NCI-H2081 treated with DMSO at 0.1 percent for 48 hours (cell line): ENCODE measurements at places on chromosomes 4 and X.

GRCh38 chr4:40225497-40225896, 28.7 kb downstream of the RHOH start:
- DNase-seq = no peak

- DNase-seq = no peak
Observed at GRCh38 chr4:61182915-61183314, 17.2 kb upstream of the ADGRL3 start.

GRCh38 chr4:13982010-13982409, 354.5 kb upstream of the BOD1L1 start:
- no peak for DNase-seq

DNA sequence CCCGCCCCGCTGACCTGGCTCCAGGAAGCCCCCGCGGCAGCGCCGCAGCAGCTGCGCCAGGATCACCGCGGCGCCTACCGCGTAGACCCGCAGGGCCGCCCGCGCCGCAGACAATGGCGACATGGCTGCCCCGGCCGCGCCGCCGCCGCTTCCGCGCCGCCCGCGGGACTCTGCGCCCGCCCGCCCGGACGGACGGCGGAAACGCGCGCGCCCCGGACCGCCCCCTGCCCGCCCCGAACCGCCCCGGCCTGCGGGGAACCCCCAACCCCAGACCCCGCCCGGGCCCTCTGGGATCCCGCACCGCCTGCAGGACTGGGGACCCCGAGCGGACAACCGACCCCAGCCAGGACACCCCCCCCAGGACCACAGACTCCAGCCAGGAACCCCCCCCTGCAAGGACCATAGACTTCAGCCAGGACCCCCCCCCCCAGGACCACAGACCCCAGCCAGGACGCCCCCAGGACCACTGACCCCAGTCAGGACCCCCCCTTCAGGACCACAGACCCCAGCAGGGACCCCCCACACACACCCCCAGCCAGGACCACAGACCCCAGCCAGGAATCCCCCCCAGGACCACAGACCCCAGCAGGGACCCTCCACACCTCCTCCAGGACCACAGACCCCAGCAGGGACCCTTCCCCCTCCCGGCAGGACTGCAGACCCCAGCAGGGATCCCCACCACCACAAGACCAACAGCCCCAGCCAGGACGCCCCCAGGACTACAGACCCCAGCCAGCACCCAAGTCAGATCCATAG, at the start of the genes DHRSX and ZBED1:
TSS of gene DHRSX (minus strand) at position 174 of the 756 bp plus-strand sequence. CDS start at position 123, 51 bp downstream.
TSS of gene ZBED1 (minus strand) at position 174 of the 756 bp plus-strand sequence. CDS start 10,257 bp downstream, outside the sequence.
- no peak for DNase-seq

GRCh38 chrX:46218373-46218772, 326.8 kb downstream of the ZNF674 start:
- DNase-seq = no peak

DNA sequence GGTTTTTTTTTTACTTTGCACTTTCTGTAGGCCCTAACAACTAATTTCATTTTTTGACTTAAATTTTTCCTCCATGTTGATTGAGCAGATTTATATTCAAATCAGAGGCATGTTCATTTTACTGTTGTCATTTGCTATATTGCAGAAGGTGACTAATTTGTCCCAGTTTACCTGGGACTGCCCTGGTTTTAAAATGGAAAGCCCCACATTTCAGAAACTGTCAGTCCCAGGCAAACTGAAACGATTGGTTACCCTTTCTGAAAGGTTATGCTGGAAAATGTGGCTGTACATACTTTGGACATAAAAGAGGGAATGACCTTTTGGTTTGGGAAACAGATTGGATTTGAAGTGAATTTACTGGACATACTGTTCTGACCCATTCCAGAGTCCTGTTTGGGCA, 160.0 kb downstream of the SPCS3 start:
- DNase-seq = no peak

DNA sequence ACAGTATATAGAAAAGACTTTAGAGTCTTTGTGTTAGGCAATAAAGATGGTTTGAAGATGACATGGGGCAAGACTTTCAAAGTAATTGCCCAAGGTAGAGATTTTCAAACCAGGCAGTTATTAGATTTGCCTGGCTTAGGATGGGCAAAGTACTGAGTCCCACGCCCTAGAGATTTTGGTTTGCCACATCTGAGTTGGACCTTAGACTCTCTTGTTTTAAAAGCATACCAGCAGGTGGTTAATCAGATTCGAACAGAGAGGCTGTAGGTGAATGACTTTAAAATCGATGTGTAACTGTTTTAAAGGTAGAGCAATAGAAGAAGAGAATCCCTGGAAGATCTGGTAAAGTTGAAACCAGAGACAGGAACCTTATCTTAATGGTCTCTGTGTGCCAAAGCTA, 121.5 kb downstream of the RAPGEF2 start:
- DNase-seq = no peak

DNA sequence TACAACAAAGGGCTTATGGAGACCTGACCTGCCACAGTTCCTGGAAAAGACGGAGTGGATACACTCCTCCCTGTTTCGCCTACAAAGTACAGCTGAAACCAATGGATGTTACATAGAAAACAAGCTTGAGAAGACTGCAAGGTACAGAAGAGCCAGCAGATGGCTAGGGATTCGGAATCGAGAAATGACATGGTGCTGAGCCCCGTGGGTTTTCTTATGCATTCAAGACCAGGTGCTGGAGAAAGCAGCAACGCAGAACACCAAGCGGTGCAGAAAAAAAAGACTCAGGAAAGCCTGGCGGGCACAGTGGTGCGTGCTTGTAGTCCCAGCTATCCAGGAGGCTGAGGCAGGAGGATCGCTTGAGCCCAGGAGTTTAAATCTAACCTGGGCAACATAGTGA, 13.8 kb downstream of the TIMM17B start:
- DNase-seq = no peak

DNA sequence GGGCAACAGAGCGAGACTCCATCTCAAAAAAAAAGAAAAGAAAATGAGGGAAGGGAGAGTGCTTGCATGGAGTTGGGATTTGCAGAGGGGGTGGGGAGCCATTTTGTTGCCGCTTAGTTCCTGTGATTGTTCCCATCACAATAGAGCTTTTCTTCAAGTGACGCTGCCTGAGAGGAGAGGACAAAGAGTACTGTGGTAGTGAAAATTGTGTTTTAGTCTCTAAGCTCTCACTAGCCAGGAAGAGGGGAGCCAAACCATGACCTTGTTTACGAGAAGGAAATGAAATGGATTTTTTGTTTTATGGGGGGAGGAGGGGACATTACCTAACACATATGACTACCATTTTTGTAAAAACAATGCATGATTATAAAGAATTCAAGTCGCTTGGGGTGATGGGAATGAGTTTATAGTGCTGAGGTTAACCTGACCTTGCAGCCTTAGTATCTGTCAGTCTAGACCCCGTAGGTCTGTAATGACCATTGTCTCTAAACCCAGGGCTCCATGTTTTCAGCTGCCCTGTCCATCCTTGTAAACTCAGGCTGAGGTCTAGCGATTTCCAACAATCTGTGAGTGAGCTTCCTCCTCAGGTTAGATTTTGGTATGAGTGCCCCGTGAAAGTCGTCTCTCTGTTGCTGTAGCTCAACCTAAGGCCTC, 18.8 kb downstream of the SRD5A3 start:
- DNase-seq = no peak

DNA sequence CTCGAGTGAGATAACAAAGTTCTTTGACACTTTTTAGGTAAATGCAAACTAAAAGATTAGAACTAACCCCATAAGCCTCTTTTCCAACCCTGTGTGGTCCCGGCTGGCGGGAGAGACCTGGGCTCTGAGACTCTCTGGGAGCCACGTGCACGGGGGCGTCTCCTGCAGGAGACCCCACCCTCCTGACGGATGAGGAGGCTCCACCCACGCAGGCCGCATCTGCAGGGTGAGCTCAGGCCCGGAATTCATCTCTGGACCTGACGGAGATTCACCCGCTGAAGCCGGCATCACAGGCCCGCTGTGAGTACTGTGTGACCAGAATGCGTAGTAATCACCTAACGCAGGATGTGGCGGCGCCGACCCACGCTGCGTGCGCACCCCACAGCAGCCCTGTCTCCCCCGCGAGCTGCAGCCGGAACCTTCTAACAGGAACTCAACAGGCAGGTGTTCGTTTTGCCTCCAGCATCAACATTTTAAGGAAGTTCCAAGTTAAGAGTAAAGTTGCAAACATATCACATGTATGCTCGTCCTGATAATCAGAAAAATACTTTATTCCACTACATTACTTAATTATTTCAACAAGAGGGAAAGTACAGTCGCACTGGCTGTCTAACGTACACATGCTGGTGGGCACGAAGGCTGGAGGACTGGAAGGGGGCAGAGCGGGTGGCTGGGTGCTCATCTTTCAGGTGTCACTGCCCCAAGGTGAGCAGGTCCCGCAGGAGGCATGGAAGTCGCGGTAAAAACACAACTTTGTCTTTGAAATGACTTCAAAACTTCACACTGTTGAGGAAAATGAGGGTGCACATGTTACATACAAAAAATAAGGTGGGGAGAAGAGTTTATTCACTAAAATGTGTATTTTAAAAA, 44.5 kb downstream of the FGFRL1 start:
- no peak for DNase-seq

- DNase-seq = no peak
Observed at GRCh38 chr4:42473071-42473684, 75.9 kb downstream of the SHISA3 start.

GRCh38 chr4:8230891-8231290, 31.8 kb downstream of the SH3TC1 start:
- DNase-seq = no peak

GRCh38 chr4:122759639-122760310, 27.3 kb downstream of the BBS12 start:
- no peak for DNase-seq

GRCh38 chr4:83010522-83011318, at the start of gene LIN54:
Gene LIN54, minus strand, starts transcription at chr4:83010823. Its CDS starts 25,979 bp downstream, at chr4:82984844.
- DNase-seq = no peak

- DNase-seq = no peak
Observed at GRCh38 chrX:106649523-106650428, 38.0 kb downstream of the RADX start.

- no peak for DNase-seq
Observed at GRCh38 chr4:47219586-47219985, 188.2 kb downstream of the GABRB1 start.
